GM12891 (cell line): ENCODE measurements at places on chromosomes 12 and 14.

- DNase-seq = no peak
These were observed 11.7 kb upstream of the OSBPL8 start for GRCh38 chr12:76571256-76571655.

DNA sequence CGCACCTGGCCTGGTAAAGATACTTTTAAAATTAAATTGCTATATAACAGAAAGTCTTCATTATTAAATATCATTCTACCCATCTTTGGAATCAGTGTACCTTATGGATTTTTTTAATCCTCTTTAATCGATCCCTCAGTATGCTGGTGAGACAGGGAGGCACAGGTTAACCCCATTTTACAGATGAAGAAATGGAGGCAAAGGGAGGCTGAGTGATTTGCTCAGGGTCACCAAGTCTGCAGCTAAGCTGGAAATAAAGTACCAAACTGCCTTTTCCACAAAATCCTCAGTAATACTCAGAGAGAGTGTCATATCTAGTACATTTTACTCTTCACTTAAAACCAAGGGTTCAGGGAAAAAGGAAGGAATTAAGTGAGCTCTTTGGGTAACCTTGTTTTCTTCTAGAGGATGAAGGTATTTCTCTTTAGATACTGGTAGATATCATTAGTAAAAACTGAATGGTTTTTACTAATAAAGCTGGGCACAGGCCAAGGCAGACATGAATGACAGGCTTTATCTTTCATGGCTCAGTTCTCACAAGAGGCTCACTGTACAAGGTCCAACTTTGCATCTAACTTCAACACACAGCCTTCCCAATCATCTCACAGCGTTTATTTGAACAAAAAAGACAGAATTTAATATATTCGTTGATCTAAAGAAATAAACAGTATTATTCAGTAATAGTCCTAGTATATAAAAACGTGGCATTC lies 35.3 kb upstream of the TTC7B start:
- no peak for DNase-seq

DNA sequence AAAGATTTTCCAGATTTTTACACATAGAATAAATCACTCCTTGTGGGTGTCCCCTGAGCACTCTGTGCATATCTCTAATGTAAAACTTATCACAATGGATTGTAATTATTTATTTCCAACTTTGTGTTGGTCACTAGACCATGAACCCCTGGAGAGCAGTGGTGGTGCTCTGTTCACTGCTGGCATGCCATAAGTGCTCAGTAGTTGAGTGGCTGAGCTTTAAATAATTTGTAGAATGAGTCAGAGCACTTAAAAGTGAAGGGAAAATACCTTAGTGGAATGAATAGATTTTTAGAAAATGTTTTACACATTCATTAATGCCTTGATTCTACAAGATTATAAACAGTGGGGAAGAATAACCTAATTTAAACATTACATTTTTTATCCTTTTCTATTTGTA lies 6.3 kb downstream of the MGAT4C start:
- DNase-seq = no peak

GRCh38 chr14:36859119-36859518 lies 197.5 kb downstream of the PAX9 start:
- no peak for DNase-seq

GRCh38 chr14:77205566-77205965 lies 24.0 kb downstream of the TMEM63C start:
- no peak for DNase-seq

DNA sequence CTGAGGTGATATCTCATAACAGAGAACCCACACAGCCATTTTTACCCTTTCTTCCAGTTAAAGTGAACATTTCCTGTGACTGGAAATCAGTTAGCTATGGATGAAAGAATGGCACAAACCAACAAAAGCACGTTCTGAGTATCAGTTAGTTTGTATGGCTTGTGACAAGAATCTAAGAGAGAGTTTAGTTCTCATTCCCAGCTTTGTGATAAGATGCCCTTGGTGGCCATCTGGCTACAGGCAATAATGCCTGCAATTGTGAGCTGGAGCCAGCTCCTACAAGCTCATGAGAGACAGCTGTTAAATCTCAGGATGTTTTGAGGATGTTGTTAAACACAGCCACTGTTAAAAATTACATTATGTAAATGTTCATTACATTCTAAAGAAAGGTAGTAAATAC lies 122.0 kb upstream of the FRMD6 start:
- no peak for DNase-seq

- no peak for DNase-seq
These were observed 4.7 kb downstream of the PSMC6 start for GRCh38 chr14:52711666-52712065.

- DNase-seq = peak; percentile 28
These were observed 14.6 kb upstream of the RBM19 start for GRCh38 chr12:113980537-113981337.

DNA sequence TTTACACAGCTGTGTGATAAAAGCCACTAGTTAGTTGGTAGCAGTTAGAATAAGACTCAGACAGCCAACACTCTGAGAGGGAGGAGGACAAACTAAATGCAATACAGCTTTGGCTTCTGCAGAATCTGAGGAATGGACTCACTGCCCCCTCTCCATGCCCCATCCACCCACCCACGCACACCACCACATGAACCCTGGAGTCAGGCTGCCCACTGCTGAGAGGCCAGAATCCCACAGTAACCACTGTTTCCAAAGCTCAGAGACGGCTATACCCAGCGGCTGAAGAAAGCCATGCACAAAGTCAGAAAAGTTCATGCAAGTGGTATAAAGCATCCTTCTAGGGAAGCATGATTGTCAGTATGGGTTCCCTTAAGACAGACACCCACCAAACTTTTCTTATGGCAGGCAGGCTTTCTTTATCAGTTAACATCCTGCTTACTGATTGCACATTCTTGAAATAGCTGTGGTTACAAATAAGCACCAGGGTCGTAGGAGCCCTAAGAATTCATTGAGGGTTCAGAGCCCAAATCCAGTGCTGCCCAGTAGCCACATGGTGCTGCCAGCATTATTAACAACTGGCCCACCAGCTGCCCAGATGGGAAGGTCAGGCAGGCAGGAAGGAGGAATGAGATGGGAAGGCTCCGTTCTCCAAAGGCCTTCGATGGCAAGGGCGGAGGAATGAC lies 61.5 kb downstream of the NT5DC3 start:
- no peak for DNase-seq

DNA sequence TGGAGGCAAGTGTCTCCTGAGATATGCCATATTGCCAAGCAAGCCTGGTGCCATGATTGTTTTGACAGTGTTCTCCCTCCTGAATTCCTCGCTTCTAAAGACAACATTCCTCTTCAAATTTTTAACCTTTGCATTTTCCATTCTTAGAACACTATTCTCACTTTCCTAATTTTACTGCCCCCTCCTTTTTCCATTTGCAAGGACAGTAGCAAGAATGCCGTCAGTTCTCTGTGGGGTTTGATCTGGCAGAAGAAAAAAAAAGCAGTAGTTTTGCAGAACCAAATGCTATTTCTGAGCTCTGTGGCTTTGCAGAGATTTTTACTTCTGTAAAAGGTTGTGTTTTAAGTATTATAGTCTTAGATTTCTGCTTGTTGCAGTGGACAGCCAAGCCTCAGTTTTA lies 295.2 kb downstream of the NUAK1 start:
- no peak for DNase-seq

DNA sequence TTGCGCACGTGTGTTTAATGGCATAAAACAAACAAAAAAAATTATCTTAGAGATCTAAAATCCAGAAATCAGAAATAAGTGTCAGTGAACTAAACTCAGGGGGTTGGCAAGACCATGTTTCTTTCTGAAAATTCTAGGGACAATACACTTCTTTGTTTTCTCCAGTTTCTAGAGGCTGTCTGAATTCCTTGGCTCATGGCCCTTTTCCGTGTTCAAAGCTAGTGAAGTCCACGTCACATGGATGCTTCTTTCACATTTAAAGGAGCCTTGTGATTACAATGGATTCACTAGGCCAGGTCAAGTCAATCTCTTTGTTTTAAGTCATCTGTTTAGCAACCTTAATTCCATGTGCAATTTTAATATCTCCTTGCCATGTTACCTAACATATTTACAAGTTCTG lies 22.4 kb downstream of the SLCO1B3 start:
- DNase-seq = no peak

- no peak for DNase-seq
These were observed 109.0 kb downstream of the CHST11 start for GRCh38 chr12:104565606-104566243.

GRCh38 chr12:32501835-32502333 lies 102.5 kb downstream of the FGD4 start:
- DNase-seq = no peak

DNA sequence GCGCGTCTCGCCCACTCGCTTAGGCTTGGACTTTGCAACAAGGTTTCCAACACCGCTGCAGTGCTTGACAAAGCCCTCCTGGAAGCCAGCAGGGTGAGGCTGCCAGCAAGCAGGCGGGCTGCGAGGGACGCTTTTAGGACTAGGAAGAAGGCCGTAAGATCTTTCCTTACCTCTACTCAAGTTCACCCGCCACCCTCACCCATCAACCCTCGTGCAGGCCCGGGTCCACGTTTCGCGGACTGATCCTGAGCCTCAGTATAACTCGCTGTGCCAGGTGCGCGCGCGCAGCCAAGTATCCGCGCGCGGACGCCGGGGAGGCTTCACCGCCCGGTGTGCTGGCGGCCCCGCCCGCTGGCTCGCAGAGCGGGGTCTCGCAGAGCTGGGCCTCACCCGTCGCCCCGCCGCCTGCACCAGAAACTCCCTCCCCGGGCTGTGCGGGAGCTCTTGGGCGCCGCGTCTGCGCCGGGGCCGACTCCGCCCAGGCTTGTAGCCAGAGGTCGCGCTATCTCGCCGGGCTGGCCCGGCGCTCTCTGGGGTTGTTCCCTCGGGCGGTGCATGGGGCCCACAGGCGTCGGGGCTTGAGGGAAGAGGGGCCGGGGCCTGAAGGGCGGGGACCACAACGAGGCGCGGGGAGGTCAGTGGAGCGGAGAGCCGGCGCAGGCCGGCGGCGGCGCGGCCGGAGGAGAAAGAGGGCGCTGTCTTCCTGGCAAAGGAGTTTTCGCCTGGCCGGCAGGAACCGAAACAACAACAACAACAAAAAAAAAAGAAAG lies 7.6 kb upstream of the SIX1 start:
- peak; percentile 71 for DNase-seq

- DNase-seq = no peak
These were observed 431.6 kb downstream of the PDZRN4 start for GRCh38 chr12:41619705-41620104.

DNA sequence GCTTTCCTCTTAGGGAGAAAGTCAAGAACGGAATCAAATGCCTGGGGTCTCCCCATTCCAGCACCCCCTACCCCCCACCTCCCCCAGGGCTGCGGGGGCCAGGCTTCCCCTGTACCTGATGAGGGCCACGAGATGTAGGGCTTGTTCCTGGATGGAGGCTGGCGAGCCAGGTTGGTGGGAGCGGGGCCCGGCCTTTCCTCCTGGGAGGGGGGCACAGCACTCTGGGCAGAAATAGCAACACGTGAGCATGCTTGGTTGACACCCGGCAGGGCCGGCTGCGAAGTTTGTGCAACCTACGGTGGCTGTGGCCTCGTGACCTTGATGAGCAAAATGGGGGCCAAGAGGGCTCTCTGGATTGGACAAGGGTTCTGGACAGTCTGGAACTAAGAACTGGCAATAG lies 15.7 kb downstream of the AMN start:
- no peak for DNase-seq

DNA sequence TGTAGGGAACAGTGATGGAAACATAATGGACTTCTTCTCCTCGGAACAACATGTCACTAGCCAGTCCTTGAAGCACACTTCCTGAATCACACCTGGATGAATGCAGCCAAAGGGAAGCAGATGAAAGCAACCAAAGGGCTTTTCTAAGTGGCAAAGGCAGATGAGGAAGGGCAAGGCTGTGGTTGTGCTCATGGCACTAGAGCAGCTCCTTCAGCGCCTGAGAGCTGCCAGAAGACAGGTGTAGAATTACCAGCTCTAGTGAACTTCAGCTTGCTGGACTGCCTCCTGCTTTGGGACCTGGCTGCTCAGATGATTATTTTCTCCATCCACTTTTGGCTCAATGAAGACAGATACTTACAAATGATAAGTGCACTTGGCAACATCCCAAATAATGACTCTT lies 1372.1 kb upstream of the SEL1L start:
- no peak for DNase-seq
